Anterior cingulate cortex (tissue), 58 donors: ENCODE measurements at places on chromosomes 3 and 15.

GRCh38 chr3:101556064-101556463 is 5.6 kb upstream of the TRMT10C start:
- no peak for DNase-seq

DNA sequence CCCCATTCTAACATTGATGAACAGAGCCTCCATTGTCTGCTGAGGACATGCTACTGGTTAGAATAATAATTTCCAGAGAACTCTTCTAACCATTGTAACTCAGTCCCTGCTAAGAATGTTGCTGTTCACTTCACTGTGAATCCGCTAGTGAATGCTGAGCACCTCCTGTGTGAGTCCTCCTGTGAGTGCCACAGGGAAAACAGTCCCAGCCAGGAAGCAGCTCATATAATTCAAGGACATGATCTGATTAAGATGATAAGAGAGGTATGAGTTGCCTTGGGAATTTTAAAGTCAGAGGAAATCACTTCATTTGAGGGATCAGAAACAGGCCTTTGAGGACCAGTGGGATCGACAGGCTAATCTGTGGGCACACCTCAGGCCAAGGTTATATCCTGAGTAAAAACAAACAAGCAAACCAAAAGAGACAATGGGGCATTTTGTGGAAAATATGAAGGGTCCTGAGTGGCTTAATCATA is 33.9 kb upstream of the GPR160 start:
- DNase-seq = no peak

DNA sequence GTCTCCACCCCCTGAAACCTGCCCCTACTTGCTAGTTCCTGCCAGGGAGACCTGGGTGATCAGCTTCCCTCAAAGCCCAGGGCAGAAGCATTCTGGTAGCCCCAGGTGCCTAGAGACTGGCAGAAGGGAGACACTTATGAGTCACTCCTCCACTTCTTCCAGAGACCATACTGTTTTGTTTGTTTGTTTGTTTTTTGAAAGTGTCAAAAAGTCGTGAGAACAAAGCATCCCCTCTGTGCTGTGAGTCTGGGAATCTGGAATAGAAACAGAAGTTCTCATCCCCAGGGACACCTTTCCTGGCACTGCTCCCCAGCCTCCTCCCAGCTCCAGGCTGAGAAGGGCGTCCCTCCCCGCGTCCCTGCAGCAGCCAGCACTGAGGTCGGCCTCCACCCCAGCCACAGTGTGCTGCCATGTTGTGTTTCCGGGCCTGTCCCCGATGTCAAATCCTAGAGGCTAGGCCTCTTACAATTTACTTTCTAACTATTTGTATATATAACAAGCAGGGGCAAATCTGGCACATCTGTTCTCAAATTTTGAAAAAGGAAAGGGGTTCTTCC is 573.0 kb downstream of the RBMS3 start:
- no peak for DNase-seq

GRCh38 chr3:119810018-119810435 is 28.1 kb downstream of the NR1I2 start:
- no peak for DNase-seq

- no peak for DNase-seq
Observed at GRCh38 chr15:34126522-34126921, 24.6 kb downstream of the PGBD4 start.

GRCh38 chr3:139113231-139113992 is 68.7 kb upstream of the PRR23C start:
- no peak for DNase-seq

DNA sequence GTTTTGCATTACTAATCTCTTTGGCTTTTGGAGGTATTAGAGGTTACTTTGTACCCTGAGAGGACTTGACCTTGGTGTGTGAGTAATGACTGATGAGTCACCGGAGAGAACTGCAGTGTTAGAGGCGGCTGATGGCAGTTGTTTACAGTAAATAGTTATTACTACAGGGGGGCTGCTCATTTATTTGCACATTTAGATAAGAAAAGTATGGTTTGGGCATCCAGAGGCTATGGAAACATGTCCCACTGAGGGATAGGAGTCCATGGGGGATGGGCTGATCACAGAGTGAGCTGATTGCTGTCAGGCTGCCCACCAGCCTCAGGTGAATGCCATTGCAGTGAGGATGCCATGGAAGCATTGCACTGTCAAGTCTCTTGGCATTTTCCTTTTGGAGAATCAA is 17.3 kb upstream of the STAC start:
- no peak for DNase-seq

- no peak for DNase-seq
Observed at GRCh38 chr3:57982561-57983243, 25.5 kb upstream of the FLNB start.

DNA sequence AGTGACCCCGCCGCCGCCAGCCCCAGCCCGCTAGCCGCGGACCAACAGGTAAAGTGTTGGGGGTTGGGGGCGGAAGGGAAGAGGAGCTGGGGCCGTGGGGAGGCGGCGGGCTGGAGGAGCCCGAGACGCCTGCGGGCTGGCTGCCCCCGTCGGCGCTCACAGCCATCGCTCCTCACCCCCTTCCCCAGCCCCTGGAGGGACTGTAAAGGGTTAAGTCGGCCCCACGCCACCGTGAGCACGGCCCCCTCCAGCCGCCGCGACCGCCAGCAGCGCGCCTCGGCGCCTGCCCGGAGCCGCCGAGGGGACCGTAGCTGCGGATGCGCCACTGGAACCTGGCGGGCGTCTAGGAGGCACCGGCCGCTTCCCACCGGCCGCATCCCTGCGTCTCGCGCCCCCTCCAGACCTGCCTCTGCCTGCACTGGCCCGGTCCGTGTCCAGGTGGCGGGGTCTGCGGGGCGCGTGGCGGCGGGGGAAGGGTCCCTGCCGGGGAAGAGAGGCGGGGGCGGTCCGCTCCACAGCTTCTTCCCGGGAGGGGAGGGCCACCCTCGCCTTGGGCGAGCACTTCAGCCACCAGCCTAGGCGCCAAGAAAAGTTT is 522 bp downstream of the MED12L start:
- no peak for DNase-seq

- no peak for DNase-seq
Observed at GRCh38 chr15:60557191-60557618, 78.3 kb upstream of the ICE2 start.

GRCh38 chr15:64006642-64007041 is 39.6 kb downstream of the DAPK2 start:
- DNase-seq = no peak

DNA sequence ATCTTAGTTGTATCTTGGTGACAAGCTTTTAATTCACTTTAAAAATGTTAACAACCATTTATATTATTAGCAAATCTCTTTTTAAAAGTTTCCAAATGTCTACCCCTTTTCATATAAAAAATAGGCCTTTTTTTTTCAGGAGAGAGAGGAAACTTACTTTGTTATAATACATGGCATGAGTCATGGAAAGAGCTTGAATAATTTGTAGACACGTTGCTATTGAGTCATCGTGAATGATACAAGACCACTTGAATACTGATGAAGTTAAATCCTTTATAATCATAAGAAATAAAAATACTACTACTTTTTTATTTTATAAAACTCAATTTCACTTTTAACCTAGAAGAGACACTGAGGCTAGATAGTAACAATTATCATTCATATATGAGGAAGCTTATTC is 70.3 kb upstream of the BBX start:
- no peak for DNase-seq

GRCh38 chr15:95370291-95370690 is 960.2 kb upstream of the NR2F2 start:
- no peak for DNase-seq

DNA sequence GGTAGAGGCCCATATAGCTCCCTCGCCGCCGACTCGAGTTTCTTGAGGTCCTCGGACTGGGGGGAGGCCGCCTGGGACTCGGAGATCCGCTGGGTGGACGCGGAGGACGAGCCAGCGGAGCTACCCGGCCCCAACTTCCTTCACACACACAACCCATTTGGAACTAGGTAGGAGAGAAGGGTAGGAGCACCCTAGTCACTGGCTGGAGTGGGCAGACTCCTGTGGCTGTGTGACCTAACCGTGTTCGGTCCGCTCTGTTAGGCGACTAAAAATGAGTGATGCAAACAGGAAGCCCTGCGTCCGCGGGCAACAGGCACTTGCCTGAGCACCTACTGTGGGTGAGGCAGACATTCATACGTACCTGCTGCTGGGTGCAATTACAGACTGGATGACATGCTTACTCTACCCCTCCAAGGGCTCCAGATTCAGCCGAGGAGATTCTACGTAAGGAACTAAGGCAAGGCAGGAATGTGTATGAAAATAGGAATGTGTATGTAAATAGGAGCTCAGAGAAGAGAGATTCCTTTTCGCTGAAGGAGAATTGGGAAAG is 4.6 kb upstream of the SIN3A start:
- peak; percentile 84 for DNase-seq

GRCh38 chr3:181629029-181629428 is 82.7 kb upstream of the SOX2 start:
- DNase-seq = no peak

- DNase-seq = no peak
Observed at GRCh38 chr3:13508496-13508895, 28.4 kb downstream of the HDAC11 start.

DNA sequence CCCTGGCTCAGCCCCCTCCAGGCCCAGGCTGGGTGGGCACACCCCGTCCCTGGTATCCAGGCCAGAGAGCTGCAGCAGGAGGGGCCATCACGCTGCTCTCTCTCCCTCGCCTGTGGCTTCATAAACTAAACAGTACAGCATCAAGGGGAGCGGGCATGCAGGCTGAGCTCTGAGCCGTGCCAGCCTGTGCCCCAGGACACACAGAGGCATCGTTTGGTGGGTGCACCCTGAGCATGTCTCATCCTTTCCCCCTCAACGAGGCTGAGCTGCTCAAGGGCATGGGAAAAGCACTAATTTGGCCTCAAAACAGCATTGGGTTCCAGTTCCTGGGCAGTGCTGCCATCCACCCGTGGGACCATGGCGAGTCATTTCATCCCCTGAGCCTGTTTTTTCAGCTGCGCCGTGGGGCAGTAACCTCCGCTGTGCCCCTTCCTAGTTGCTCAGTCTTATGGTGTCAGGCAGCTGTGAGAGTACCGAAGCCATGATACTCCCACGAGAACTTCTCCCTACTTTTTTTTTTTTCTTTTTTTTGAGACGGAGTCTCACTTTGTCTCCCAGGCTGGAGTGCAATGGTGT is 79.6 kb downstream of the CPN2 start:
- no peak for DNase-seq

DNA sequence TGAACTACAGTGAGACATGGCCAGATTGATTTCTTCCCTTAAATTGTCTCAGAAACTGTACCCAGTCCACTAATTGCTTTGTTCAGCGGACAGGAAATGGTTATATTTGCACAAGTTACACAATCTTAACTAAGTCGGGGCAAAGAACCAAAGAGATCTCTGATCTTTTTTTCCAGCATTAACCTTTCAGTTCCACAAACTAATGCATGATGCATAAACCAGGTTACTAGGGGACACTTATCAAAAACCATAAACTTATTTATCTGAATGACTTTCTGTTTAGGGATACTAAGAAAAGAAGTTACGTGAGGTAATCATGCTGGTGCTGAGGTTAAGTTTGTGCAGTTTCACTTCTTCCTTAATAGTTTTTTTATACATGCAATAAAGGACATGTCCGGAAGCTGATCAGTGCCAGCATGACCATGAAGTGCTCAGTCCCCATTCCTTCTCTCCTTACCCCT is 22.4 kb downstream of the FNDC3B start:
- no peak for DNase-seq

GRCh38 chr3:46298871-46299607 is 54.9 kb upstream of the CCR2 start:
- DNase-seq = no peak

DNA sequence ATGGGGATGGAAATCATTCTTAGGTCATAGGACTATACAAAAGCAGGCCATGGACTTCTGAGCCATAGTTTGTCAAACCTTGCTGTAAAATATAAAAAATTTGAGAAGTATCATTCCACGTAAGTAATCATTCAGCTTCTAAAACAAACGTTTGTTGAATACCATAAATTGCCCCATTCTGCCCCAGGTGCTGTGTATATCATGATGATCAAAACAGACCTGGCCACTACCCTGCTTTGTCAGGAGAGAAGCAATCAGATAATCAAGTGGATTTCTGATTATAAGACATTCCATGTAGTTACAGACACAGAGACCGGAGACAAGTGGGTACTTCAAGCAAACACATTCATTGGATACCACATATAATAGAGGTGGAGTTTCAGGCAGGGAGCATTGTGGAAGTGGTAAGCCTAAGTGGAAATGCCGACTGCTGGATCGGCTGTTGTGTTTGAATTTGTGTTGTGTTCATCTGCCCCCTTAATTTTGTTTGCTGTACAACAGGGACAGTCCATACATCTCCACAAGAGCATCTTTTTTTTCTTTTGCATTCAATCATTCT is 61.7 kb downstream of the TGFBR2 start:
- DNase-seq = no peak

GRCh38 chr3:126555795-126556636 is 2.7 kb downstream of the C3orf22 start:
- no peak for DNase-seq

DNA sequence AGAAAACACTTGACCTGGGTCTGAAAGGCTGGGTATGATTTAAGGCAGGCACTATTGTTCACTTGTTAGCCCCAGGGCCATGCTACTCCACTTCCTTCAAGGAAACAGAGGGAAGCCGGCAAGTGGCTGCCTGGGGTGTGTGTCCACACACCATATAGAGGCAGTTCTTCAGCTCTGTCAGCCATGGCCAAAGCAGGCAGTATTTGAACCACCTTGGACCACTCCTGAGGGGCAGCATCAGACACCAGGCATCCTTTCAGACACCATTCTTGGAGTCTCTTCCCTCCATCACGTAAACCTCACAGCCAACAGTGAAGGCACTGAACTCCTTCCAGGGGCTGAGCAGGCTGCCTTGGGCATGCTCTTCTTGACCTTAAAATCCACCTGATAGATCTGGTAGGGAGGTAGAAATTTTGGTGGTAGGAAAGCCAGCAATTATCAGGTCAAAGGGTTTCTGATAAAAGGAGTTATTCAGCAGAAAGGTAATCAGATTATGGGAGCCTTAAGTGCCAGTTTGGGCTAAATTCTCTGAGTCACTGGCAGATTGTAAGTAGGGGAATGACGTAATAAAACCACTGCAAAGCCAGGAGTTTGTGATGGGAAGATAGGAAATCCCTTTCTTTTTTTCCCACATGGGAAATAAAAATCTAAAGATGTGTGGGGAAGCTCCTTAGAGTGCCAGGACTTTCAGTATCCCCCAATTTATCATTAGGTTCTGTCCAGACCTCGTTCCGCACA is 20.2 kb downstream of the TGFBR2 start:
- DNase-seq = no peak

DNA sequence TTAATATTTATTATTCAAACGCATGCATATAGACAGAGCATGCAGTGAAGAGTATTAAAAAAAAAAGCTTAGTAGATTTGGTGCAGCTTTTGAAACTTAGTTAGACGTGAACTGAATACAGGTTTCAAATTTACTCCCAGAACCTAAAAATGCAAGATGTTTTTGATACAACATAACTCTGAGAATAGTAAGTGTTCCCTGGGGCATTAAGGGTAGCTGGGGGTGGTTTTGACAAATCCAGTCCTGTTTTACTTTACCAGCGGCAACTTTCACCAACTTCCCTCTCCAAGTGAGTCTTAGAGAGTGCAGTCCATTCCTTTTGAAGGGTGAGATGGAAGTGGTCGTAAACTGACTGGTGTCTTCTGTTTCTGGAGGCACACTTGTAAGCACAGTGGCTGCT is 11.2 kb downstream of the NCBP2 start:
- no peak for DNase-seq

- DNase-seq = peak; percentile 64
Observed at GRCh38 chr15:81000144-81000623, 539 bp upstream of the TLNRD1 start.
